ENCODE measurements at places on chromosomes 2 and 18. TPM values are rescaled to one million over a fixed set of nuclear protein-coding genes. Genes with fewer than 3 reads are reported as not detected.

Gene CDH19
- not detected for total RNA-seq

Gene CNGA3
- total RNA-seq: 0.10 TPM

Gene ABCG5
- total RNA-seq: not detected

Gene TLX2
- not detected for total RNA-seq

Gene RTP5
- total RNA-seq: not detected

Gene AQP12A
- total RNA-seq: not detected

Gene GCG
- not detected for total RNA-seq

Gene SULT1C4
- 22.6 TPM for total RNA-seq

Gene TM4SF20
- total RNA-seq: not detected

Gene TRABD2A
- total RNA-seq: 7.2 TPM

Gene DSG4
- not detected for total RNA-seq

GRCh38 chr2:45394216-45394615 lies 216.9 kb downstream of the SRBD1 start:
- no peak for DNase-seq

DNA sequence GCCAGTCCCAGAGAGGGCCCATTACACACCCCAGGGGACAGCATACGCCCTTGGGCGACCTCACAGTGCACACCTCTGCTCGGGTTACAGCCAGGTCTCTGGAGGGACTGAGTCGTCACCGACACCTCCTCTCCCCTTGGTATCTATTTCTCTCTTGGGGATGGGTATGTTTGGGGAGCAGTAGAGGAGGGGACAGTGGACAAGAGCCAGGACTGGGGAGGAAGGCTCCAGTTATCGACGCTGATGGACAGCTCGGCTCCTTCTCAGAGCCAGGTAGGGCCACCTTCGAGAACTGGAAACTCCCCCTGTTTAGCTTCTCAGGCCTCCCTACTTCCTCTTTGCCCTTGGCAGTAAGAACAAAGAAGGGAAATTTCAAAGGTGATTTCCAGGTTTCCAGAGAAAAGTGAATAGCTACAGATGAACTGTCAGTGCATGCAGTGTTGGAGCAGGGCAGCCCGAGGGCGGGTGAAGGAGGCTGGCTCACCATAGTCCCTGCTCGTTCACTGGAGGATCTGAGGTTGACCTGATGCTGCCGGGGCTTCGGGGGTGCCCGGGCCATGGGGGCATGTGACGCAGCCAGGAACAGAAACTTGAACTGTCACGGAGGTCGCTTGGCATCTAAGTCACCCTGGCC lies 4.4 kb upstream of the SEMA4C start:
- no peak for DNase-seq

- no peak for DNase-seq
Observed at GRCh38 chr2:237278568-237278967, 135.4 kb downstream of the COL6A3 start.

GRCh38 chr18:37442477-37442876 lies 123.1 kb downstream of the CELF4 start:
- no peak for DNase-seq

GRCh38 chr18:59328683-59329082 lies 10.2 kb upstream of the CPLX4 start:
- no peak for DNase-seq

- no peak for DNase-seq
Observed at GRCh38 chr2:230907361-230908091, 17.5 kb downstream of the GPR55 start.

GRCh38 chr2:31258351-31258750 lies 24.4 kb downstream of the EHD3 start:
- DNase-seq: no peak

- DNase-seq: no peak
Observed at GRCh38 chr2:36271266-36271665, 84.3 kb upstream of the CRIM1 start.

- DNase-seq: no peak
Observed at GRCh38 chr18:57220480-57220879, 73.6 kb downstream of the BOD1L2 start.

DNA sequence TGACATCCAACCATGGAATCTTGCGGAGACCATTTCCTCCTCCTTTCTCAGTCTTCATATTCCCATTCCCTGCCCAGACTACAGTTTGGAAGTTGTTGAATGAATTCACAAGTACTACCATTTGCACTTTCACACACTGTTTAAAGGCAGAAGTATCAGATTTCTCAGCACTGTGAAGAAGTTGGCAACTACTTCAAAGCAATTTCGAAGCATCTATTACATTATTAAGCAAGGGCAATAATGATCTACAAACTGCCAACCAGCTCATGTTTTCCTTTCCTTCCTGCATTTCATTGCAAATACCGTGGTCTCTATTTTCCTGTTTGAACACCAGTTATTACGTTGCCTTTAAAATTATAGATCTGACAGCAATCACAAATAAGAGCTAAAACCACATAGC lies 105.5 kb downstream of the IRS1 start:
- no peak for DNase-seq

DNA sequence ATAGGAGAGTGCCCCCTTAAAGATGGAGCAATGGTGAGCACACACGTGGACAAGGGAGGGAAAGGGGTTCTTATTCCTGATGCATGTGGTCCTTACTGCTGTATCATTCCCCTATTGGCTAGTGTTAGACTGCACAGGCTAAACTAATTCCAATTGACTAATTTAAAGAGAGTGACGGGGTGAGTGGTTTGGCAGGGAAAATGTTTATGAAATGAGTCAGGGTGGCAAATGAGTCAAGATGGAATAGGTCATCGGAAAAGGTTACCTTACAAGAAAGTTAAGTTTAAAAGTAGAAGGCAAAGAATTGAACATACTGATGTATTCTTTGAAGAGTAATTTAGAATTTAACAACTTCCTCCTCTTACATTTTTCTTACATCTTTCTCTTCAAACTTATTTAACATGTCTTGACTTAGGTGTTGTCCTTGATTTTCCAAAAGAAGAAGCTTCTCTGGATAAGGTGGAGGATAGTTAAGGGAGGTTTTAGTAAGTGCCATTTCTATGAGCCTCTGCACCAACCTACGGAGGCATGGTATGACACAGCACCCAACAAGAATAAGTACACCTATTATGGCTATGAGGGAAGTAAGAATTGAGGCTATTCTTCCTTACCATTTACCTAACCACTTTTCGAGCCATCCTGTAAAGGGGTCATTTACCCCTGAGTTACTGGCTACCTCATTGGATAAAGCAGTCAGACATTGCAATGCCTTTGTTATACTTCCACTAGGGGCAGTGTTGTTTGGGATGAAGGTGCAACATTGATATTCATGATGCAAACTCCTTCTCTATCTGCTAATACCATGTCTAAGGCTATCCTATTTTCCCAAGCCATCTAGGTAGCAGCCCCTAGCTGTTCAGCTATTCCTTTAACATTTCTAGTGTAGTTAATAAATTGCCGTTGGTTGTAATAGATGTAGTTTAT lies 1345.8 kb upstream of the LRRTM1 start:
- DNase-seq: no peak

- DNase-seq: no peak
Observed at GRCh38 chr2:214631406-214631805, 178.1 kb downstream of the BARD1 start.

DNA sequence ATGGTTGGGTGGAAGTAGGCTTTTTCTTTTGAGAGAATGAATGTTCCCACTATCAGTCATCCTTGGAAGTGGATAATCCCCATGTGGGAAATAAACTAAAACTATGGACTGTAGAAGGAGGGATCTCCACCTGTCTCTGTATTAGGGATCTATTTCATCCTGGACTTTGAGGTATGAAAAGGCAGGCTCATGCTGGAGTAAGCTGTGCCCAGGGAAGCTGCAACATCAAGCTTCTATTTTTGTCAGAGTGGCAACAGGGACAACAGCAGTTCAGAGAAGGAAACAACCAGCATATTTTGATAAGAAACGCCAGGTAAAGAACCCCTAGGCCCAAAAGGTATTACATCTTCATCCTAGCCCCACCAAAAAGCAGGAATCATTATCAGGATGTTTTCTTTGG lies 122.0 kb downstream of the MDH1 start:
- DNase-seq: no peak

DNA sequence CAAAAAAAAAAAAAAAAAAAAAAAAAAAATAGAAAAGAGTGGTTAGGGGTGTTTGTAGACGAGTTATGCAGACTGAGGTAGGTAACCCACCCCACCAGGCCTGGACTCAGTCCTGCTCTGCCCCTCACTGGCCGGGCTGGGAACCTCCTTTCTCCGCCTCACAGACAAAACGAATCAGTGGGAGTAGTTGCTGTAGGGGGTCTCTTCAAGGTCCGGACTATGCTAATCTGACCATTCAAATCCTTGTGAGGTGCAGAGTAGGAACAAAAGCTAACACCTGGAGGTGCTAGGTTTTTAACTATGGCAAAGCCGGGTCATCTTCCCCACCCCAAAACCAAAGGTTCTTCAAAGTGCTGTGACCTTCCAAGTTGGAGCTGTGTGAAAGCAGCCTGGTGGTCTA lies 223.7 kb downstream of the SLC4A3 start:
- no peak for DNase-seq

GRCh38 chr2:17877811-17878280 lies 621 bp upstream of the KCNS3 start:
- peak; percentile 22 for DNase-seq

DNA sequence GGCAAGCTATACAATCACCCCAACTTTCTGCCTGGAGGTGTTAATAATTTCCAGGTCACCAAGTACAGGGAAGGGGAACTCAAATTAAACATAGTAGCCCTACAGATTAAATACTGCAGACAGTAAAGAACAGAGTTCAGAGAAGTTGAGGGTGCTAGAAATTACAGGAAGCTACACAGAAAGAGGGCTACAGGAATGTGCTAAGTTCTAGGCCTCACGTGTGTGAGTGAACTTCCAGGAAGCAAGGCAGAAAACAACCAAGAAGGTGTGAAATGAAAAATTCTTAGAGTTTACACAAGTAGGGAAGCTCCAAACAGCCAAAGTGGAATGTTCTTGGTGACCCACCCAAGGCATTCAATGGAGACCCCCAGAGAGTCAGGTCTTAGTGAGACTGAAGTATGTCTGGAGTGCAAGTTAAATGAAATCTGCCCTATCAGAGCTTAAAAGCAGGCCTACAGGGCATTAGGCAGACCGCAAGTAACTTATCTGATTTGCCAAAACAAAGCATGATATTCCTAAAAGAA lies 58.1 kb upstream of the RNU4ATAC start:
- no peak for DNase-seq

- DNase-seq: no peak
Observed at GRCh38 chr2:171491292-171491691, 31.0 kb upstream of the CYBRD1 start.

- no peak for DNase-seq
Observed at GRCh38 chr2:71078624-71079023, 10.2 kb downstream of the NAGK start.

DNA sequence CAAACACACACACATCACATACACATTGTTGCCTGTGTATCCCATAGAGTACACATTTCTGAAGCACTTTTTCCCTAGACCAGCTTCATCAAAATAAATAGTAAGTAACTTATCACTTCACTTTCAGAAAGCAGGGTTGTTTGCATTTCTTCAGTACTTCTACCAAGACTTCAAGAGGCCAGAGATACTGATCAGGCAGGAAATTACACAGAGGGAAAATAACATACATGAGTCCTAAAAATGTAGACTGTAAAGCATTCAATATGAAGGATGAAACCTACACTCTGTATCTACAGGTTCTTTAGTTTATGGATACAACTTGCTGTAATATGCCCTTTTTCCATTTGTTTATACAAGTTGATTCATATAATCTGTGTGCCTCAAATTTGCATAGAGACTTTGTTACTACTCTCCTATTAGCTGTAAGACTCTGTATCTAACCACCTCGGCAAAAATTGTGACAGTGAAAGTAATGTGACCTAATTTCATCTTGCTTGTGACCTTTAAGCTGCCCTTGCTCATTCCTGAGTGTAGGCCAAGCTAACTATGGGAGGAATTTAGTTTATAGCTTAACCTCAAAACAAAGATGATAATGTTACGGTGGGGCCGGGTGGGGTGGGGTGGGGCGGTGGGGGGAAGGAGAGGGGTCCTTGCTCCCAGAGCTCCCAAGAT lies 228.9 kb upstream of the SPOPL start:
- DNase-seq: no peak

- no peak for DNase-seq
Observed at GRCh38 chr2:95307036-95307435, 9.9 kb downstream of the KCNIP3 start.

DNA sequence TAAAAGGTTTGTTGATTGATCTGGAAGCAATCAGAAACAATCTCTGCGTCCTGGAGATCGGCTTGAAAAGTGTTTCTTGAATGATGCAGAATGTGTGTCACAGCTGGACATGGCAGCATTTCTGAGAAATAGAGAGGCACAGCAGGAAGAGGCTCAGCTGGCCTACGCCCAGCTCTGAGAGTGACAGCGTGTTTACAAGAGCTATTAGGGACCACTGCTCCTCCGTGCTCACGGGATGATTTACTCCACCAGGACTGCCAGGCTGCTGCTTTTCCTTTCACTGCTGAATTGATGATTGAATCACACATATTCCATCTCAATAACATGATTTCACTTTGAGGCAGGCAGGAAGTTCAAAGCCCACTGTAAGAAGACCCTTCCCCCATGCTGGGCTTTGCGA lies 62.8 kb downstream of the GALNT14 start:
- no peak for DNase-seq

- peak; percentile 73 for DNase-seq
Observed at GRCh38 chr2:219571311-219572236, at the start of gene OBSL1. OBSL1 (minus strand) TSS chr2:219571539; CDS start chr2:219571232, 307 bp downstream.

DNA sequence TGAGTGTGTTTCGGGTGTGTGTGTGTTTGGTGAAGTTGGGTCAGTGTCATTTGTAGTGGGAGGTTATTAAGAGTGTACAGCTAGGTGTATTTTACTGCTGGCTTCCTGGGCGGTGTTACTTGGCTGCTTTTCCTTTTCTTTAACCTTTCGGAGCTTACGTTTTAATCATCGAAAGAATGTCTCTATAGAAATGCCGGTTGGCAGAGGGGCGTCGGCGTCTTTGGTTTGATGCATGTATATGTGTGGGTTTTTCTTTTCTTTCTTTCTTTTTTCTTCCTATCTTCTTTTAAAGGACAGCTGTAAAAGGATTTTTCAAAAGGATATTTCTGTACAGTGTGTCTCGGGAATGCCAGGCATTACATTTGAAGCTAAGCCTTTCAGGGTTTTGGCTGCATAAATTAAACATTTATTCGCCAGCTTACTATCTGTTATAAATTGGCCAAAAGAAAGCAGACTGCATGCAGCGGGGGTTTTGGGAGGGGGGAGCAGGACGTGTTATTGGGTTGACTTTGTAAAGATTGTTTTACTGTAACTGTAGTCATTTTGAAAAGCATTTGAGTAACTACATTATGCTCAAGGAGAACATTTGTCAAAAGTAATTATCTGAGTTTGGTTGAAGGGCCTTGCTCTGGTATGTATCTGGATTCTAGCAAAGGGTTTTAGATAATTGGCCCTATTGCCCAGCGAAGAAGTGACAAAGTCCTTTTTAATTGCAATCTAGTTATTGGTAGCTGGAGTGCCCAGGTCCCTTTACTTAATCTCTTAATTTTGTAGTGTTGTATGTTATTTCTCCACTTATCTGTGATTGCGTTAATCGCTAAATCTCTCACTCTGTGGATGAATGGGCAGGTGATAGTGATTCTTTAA lies 1.6 kb downstream of the ASXL3 start:
- DNase-seq: no peak

Measured in endothelial cell (in vitro differentiated cells).